ENCODE measurements at places on chromosomes 11 and 22.

DNA sequence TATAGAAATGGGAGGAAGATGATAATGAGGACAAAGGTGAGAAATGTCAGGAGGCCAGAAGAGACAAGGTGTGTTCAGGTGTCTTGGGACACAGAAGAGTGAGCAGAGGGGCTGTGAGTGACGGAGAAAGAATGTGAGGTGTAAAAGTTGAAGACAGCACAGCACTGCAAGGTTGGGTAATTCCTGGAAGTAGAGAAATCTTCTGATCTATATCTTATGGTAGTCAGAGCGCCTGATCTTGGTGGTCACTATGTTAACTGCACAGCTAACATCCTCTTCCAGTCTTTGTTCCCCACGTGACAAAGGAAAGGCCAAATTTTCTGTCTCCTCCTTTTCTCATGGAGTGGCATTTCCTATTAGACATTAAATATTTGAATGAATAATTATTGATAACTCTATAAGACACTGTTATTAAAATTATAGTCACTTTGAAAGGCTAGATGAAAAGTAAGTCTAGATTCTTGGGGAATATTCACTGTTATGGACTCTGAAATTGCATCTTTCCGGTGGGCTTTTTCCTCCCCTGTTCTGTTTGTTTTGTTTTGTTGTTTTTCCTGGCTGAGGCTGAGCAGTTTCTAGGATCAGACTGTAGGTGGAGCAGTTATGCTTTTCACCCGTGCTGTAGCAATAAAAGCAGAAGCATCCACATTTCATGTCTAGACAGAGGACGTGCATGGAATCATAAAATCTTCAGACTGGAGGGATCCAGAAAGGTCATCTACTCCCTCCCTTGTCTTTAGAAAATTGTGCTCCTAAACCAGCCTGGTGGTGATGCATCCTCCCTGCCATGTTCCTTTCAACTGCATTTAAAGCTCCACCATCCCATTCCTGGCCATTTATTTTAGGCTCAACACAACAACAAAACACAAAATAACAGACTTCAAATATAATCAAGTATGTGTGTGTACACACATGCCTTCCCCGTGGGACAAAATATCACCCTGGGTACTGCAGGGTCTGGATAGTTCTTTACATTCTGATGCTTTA lies 26.6 kb downstream of the SC5D start:
- peak; percentile 51 for DNase-seq

- peak; percentile 17 for DNase-seq
Observed at GRCh38 chr11:25970726-25971508, 361.0 kb upstream of the ANO3 start.

GRCh38 chr11:114596175-114596919 lies 761 bp upstream of the NXPE4 start:
- DNase-seq, result no peak

GRCh38 chr11:130206141-130206540 lies 46.6 kb downstream of the ST14 start:
- DNase-seq, result no peak

DNA sequence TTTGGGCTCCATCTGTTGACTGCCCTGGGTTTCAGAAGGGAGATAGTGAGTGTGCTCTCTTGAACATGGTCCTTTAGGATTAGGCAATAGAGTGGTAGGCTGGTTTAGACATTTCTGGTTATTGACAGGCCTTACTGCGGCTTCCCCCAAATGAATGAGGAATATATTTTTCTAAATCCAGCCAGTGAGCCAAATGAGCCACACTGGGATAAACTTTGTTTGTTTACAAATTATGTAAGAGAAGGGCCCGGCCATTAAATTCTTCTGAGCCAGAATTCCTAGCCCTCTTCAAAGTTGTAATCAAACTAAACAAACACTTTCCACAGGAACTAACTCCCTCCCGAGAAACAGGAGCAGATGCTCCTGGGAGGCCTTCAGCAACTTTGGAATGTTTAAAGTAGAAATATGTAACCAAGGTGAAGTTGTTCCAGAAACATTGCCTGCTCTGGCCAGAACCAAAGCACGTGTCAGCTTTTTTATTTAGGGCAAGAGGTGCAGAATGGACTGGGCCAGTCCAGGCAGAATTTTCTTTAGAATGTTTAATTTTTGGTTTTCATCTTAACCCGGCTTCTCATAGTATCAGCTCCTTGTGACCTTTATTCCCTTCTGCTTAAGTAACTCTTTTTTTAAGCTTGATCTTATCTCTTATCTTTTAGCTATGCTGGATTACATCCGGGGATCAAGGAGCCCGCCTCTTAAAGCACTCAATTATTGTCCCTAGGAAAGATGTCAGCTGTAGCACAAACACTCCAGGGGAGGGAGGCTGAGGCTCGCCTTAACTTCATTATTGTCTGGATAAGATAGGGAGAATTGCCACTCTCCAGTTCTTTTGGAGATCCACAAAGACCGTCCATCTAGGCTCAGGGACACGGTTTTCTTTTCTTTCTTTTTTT lies 28.7 kb downstream of the ZNRF3 start:
- no peak for DNase-seq

- DNase-seq, result peak; percentile 83
Observed at GRCh38 chr11:46914363-46914762, 4.0 kb downstream of the LRP4 start.

Data from ELR (cell line).